Fibroblast of skin of left quadriceps (primary cell): ENCODE measurements at places on chromosomes 1 and 21.

DNA sequence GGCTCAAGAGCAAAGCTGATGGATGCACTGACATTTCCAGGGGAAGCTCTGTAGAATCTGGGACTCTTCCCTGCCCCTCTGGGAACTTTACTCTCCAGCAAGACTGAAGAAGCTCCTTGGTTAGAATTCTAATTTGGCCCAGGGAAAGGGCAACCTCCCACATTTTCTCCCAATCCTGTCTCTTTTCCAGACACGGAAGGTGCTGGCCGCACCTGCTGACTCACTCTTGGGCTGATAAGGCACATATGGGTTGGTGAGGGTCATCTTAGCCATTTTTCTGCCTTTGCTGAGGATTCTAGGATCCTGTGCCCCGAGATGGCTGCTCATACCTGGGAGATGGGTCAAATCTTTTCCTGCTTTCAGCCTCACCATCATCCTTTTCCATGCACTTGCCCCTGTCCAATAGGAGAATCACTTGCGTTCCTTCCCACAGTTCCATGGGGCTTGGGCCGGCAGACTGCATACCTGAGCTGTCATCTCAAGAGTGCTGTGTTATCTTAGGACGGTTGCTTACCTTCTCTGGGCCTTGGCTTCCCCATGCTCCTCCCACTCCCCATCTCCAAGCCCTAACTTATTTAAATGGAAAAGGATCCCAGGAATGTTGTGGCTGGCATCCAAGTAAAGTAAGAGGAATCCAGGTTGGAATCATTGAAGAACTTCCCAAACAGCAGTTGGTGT, 1.3 kb downstream of the TINAGL1 start:
- DNase-seq: peak; percentile 53

DNA sequence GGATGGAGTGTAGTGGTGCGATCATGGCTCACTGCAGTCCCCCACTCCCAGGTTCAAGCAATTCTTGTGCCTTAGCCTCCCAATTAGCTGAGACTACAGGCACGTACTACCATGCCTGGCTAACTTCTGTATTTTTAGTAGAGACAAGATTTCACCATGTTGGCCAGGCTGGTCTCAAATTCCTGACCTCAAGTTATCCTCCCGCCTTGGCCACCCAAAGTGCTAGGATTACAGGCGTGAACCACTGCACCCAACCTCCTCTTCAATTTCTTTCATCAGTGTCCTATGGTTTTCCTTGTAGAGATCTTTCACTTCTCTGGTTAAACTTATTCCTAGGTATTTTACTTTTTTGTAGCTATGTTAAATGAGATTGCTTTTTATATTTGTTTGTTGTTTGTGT, 10.7 kb upstream of the MAST2 start:
- DNase-seq: no peak

GRCh38 chr1:182111496-182111895, 50.0 kb upstream of the ZNF648 start:
- no peak for DNase-seq

- DNase-seq: no peak
Observed at GRCh38 chr1:60265560-60266535, 192.3 kb upstream of the C1orf87 start.

GRCh38 chr1:206925106-206925736, 3.5 kb upstream of the FCMR start:
- no peak for DNase-seq

- no peak for DNase-seq
Observed at GRCh38 chr1:235375919-235376605, 8.8 kb downstream of the TBCE start.

GRCh38 chr1:86981482-86982213, 67.2 kb downstream of the HS2ST1 start:
- no peak for DNase-seq

GRCh38 chr1:150976879-150977694, 2.5 kb upstream of the CERS2 start:
- no peak for DNase-seq

GRCh38 chr1:223386013-223386412, 7.2 kb upstream of the CCDC185 start:
- no peak for DNase-seq

DNA sequence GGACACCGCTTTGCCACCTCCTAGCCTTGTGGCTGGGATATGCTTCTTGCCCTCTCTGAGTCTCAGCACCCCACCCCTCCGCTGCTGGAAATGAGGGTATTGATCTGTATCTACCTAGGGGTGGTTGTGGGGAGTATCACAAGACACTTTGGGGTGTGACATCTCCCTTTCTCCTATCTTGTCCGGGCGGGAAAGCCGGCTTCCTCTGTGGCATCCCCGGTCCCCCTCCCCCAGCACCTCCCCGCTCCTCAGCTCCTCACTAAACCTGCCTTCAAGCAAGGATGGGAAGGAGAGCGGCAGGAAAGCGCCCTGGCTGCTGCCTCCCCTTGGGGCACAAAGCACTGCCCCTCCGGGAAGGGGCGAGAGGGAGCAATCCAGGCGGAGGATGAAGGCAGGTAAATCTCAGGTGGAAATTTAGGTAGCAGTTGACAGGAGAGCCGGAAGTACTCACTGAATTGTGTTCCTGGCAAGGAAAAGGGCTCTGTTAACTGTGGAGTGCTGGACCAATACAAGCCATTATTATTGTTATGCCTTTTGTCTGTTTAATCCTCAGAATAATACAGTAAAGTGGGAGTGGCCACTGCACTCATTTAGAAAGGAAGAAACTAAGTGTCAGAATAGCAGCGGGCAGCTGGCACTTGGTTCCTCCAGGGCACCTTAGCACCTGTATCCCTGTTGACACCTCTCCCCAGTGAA, 49.0 kb upstream of the LRP8 start:
- DNase-seq: no peak

GRCh38 chr1:162599451-162599850, 32.8 kb upstream of the DDR2 start:
- DNase-seq: no peak

GRCh38 chr1:115596080-115596780, 45.5 kb upstream of the VANGL1 start:
- DNase-seq: peak; percentile 25

DNA sequence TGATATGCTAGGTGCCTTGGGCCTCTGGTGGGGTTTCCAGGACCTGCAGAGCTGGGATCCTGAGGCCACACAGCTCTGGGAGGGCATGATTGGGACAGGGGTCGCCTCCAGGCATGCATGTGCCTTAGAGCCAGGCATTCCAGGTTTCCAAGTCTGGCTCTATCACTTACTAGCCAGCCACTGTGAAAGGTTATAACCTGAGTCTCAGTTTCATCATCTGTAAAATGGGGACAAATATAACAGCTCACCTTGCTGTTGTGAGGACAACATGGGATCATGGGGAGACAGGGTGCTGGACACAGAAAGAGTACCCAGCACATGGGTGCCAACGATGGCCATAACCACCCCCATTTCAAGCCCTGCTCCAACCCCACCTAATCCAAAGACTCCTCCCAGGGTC, 2.7 kb downstream of the CHI3L1 start:
- DNase-seq: no peak

DNA sequence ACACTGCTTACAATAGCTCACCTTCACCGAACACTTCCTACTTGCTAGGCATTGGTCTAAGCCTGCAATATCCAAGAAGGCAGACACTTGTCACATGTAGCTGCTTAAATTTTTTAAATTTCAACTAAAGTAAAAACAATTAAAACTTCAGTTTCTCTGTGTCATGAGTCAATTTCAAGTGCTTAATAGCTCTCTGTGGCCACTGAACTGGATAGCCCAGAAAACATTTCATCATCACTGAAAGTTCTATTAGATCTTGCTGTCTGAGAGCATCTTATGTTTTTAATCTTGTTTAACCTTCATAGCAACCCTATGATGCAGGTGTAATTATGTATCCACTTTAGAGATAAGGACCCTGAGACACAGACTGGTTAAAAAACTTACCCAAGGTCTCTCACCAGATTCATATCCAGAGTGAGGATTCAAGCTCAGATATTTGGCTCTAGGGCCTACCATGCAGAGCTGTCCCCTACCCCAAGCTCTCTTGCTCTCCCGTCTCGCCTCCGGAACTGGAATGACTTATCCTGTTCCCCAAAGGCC, 2.6 kb upstream of the FCRL6 start:
- DNase-seq: no peak

GRCh38 chr1:93845538-93846205, 33.3 kb downstream of the DNTTIP2 start:
- DNase-seq: peak; percentile 88

- DNase-seq: no peak
Observed at GRCh38 chr1:84603223-84603622, 29.0 kb upstream of the CTBS start.

DNA sequence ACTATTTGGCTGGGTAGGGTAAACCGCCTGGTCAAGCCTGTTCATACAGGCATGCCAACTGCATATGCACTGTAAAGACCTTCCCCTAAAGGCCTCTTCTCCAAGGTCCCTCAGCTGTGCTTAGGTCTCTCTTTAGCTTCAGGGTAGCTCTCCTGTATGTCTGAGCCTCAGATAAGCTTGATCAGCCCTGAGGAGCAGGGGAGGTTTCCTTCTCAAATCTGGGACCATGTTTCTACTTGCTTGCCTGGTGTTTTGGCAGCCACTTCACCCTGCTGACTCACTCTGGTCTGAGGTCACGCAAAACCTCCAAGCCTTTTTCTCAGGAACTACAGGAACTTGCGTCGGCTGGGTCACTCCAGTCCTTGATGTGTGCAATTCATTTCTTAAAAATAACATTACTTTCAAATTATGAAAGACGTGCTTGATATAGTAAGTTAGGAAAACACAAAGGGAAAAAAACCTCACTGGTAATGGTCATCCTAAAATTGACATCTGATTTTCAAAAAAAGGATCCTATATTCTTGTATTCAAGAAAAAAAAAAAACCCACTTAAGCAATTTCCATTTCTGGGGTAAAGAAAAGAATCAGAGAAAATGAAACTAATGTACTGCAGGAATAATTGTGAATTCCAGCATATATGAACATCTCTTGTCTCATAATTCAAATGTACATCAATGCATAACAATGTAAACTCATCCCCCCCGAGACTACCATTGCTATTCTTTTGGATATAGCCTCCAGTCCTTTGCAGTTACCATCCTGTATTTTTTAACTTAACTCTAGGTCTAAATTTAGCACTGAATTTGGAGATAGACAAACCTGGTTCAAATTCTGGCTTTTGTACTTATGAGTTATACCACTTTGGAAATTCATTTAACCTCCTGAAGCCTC, 24.8 kb upstream of the RNF19B start:
- peak; percentile 72 for DNase-seq

- DNase-seq: no peak
Observed at GRCh38 chr1:8516278-8516777, 198.4 kb downstream of the SLC45A1 start.

DNA sequence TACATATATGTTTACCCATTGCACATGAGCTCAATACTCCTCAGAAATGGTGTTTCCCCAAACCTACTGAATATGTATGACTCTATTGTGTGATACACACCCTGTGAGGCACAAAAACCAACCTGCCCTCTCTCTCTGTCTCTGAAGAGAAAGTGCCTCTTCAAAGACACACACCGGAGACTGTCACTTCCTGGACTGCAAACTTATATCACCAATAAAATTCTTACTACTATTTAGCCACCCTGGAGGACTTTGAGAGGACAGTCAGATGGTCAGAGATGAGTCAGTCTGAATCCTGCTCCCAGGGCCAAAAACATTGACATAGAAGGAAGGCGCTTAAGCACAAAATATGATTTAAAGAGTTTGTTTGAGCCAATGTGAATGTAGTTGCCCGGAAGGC, 110.4 kb downstream of the PPIAL4G start:
- no peak for DNase-seq
